ENCODE measurements at places on chromosomes 1 and 21. TPM values are rescaled to one million over a fixed set of nuclear protein-coding genes. Genes with fewer than 3 reads are reported as not detected.

SYT14 gene
- total RNA-seq, result 1.4 TPM

CFAP45 gene
- 0.72 TPM for total RNA-seq

FAM72C gene
- 0.83 TPM for total RNA-seq

AMPD1 gene
- total RNA-seq, result not detected

NTNG1 gene
- total RNA-seq, result 2.3 TPM

DNA sequence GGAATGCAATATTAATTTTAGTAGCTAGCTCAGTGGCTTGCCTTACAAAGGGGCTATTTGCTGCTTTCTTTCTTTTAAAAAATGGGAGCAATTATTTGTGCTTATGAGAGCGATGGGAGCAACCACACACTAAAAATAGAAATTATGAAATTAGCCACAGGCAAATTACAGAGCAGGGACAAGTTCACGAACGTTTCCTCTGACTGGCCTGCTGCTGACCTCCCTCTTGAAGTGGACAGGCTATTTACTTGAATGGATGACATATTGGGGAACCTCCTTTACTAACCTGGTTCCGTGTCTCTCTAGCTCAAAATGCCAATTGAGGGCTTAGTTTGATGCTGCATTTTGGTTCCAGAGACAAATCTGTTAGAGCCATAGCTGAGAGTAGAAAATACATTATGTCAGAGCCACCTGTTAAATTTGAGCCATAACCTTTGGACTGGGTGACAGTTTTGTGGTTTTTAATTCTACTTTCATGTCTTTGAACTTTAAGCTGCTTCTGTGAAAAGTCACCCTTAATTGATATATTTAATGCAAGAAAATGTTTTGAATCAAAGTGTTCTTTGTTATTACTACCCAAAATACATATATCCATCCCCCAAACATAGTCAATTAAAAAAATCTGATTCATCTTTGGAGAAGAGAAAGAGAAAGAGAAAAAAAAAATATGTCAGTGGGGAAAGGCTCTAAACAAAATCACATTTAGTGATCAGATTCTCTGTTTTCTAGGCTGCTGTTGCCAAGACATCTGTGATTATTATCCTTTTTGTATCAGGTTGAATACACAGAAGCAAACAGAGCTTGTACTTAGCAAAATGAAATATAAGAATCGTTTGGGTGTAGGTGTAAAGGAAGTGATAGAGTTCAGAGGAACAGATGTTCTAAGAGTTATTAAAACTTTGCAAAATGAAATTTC, 351.9 kb downstream of the ADGRL2 start:
- H3K4me1 ChIP-seq, result no peaks in the 10 kb centered on the region
- H3K36me3 ChIP-seq, result no peaks in the 10 kb centered on the region
- H3K27ac ChIP-seq, result no peak overlapping the region
- DNase-seq, result no peak
- no peak overlapping the region for H3K4me3 ChIP-seq
- no peaks in the 10 kb centered on the region for H3K27me3 ChIP-seq

- no peak for DNase-seq
- H3K27me3 ChIP-seq, result no peaks in the 10 kb centered on the region
- H3K4me1 ChIP-seq, result peaks cover 35% of the 10 kb centered on the region
- peak overlapping the region; percentile 56 for H3K27ac ChIP-seq
Measured at GRCh38 chr1:26276432-26276838, 3.5 kb upstream of the SH3BGRL3 start.

DNA sequence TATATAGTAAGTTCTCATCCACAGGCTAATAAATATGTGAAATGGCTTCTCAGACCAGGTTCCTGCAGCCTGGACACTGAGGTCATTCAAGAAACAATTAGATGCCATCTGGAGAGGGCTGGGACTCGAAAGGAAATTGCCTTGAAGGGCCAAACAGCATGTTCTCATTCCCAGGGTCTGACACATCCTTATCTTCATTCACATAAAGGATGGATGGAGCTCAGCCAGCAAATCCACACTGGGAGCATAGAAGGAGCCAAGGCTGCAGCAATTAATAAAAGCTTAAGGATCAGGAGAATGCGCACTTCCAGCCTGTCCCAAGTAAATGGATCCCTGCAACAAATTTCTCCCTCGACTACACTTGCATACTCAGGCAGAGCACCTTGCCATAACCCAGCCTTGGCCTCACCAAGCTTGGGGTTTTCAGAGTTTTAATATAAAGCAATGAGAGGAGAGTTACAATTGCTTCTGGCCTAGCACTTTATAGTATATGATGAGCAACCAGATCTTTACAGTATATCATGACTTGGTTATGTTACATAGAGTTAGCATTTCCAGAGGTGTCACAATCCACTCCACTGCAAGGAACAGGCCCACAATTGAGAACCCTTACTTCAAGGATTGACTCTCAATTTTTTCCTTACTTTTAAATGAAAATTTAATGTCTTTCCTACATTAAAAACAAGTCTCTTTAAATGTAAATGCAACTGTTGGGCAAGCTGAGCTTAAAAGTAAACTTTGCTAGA, 55.9 kb downstream of the BCAR3 start:
- H3K27me3 ChIP-seq, result no peaks in the 10 kb centered on the region
- no peak overlapping the region for H3K27ac ChIP-seq
- peak; percentile 93 for DNase-seq
- peaks cover 2% of the 10 kb centered on the region for H3K36me3 ChIP-seq
- peaks cover 24% of the 10 kb centered on the region for H3K4me1 ChIP-seq

DNA sequence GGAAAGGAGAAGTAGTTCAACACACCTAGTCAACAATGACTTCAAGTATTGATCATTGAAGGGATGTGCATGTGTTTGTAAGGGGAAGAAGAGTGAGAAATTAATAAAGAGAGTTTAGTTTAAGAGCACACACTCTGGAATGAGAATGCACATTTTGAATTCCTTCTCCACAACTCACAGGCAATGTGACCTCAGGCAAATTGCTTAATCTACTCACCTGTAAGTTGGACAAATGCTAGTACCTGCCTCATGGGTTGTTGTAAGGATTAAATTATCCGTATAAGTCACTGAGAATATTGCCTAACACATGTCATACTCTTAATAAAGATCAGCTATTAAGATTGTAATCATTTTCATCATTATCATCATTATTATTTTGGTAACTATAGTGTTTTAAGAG, 204.0 kb upstream of the NFIA start:
- no peak for DNase-seq
- no peak overlapping the region for H3K4me3 ChIP-seq
- no peaks in the 10 kb centered on the region for H3K4me1 ChIP-seq
- no peaks in the 10 kb centered on the region for H3K36me3 ChIP-seq
- no peak overlapping the region for H3K27ac ChIP-seq

- no peak for DNase-seq
- H3K4me1 ChIP-seq, result no peaks in the 10 kb centered on the region
- H3K27me3 ChIP-seq, result no peaks in the 10 kb centered on the region
Measured at GRCh38 chr1:198865319-198865718, 226.5 kb downstream of the PTPRC start.

- no peaks in the 10 kb centered on the region for H3K36me3 ChIP-seq
- H3K4me3 ChIP-seq, result no peak overlapping the region
- no peaks in the 10 kb centered on the region for H3K4me1 ChIP-seq
- peaks cover 52% of the 10 kb centered on the region for H3K27me3 ChIP-seq
- H3K27ac ChIP-seq, result no peak overlapping the region
Measured at GRCh38 chr1:42141978-42142377, 11.2 kb upstream of the GUCA2B start.

DNA sequence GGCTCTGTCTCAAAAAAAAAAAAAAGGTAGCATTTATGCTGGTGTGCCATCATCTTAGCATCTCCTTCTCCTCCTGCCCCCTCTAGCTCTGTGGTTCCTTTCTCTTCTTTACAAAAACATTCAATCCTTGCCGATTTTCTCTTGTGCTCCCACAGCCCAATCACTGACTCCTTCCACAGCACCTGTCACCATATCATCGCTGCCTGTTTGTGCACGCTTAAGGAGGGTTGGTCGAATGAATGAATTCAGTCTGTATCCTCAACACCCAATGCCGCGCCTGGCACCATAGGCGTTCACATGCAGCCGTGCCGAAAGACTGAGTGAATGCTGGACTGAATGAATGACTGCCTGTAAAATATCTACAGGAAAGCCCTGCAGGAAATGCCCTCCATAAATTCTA, 7.9 kb downstream of the RNU5D-1 start:
- H3K36me3 ChIP-seq, result no peaks in the 10 kb centered on the region
- no peak for DNase-seq
- no peak overlapping the region for H3K27ac ChIP-seq

- no peaks in the 10 kb centered on the region for H3K36me3 ChIP-seq
- DNase-seq, result no peak
- no peak overlapping the region for H3K4me3 ChIP-seq
- H3K4me1 ChIP-seq, result no peaks in the 10 kb centered on the region
- no peak overlapping the region for H3K27ac ChIP-seq
Measured at GRCh38 chr21:40729761-40730425, 117.1 kb downstream of the DSCAM start.

GRCh38 chr1:222171005-222171404, 376.9 kb downstream of the HHIPL2 start:
- H3K4me1 ChIP-seq, result peaks cover 2% of the 10 kb centered on the region
- H3K27me3 ChIP-seq, result no peaks in the 10 kb centered on the region
- peak; percentile 70 for DNase-seq
- no peak overlapping the region for H3K27ac ChIP-seq
- no peaks in the 10 kb centered on the region for H3K36me3 ChIP-seq
- no peak overlapping the region for H3K4me3 ChIP-seq

DNA sequence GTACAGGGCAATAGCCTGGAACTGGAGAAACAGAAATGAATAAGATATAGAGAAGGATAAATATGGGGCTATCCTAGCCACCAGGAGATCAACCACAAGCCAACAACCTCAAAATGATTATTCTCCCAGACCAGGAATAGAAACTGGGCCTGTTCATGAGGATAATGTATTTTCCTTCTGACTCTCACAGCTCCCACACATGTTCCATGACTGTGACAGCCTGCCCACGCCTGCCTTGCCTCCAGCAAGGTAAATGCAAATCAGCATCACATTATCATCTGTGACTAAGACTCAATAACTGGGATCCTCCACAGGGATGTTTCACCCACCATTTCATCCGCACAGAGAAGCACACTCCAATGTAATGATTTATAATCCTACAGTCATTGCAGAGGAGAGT, 3.3 kb downstream of the ENSA start:
- H3K27me3 ChIP-seq, result no peaks in the 10 kb centered on the region
- DNase-seq, result no peak
- H3K27ac ChIP-seq, result no peak overlapping the region
- H3K36me3 ChIP-seq, result peaks cover 18% of the 10 kb centered on the region
- H3K4me1 ChIP-seq, result peaks cover 1% of the 10 kb centered on the region

- DNase-seq, result no peak
- H3K27me3 ChIP-seq, result no peaks in the 10 kb centered on the region
- H3K36me3 ChIP-seq, result no peaks in the 10 kb centered on the region
- H3K27ac ChIP-seq, result peak overlapping the region; percentile 81
Measured at GRCh38 chr21:28991861-28992525, 684 bp downstream of the LTN1 start.
